ENCODE measurements at places on chromosomes 5 and 9.

DNA sequence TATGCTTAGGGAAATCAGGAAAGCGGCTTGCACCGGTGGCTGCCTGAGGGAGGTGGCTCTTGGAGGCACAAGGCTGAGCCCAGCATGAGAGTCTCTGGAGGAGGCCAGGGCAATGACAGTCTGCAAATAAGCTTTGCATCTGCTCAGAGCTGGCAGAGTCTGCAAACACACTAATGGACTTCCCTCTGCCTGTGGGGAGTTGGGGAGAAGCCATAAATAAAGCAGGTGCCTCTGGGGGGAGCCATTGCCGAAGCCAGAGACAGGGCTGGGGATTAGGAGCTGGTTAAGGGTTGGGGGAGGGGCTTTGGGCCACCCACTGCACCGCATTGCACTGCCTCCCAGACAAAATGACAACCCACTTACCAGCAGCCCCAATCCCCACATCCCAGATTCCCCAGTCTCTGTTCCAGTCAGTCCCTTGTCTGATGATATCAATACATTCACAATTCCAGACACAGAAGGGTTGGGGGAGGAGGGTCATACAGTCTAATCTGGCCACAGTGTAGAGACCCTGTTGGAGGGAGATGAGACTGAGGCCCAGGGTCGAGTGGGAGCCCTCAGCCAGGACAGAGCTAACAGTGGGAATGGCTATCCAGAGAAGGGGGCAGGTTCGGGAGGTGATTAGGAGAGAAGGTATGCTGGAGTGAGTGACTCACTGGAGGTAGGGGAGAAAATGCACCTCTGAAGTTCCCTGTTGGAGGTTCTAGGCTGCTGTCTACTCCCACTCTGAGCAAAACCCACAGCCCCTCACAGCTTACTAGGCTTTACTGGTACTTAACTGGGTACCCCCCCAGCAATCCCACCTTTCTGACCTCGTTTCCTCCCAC lies 53.7 kb downstream of the PAX5 start:
- DNase-seq, result no peak

DNA sequence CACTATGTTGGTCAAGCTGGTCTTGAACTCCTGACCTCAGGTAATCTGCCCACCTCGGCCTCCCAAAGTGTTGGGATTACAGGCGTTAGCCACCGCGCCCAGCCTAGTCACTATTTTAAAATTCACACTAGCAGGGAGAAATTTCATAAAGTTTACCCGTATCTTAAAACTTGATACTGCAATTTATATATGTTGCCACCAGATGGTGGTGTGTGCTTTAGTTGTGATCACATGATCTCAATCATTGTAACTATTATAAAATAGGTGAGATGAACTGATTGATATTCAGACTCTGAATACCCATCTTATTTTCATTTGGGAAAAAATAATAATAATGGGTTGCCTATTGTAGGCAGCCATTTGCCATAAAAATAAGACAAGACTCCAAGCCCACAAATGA lies 1330.4 kb upstream of the WWC1 start:
- no peak for DNase-seq

GRCh38 chr9:92122061-92122460 lies 6.8 kb upstream of the SPTLC1 start:
- no peak for DNase-seq

- DNase-seq, result no peak
These were observed 6.3 kb upstream of the SLC25A48 start for GRCh38 chr5:135827965-135828781.

GRCh38 chr9:137952976-137953666 lies 75.5 kb downstream of the CACNA1B start:
- DNase-seq, result no peak

DNA sequence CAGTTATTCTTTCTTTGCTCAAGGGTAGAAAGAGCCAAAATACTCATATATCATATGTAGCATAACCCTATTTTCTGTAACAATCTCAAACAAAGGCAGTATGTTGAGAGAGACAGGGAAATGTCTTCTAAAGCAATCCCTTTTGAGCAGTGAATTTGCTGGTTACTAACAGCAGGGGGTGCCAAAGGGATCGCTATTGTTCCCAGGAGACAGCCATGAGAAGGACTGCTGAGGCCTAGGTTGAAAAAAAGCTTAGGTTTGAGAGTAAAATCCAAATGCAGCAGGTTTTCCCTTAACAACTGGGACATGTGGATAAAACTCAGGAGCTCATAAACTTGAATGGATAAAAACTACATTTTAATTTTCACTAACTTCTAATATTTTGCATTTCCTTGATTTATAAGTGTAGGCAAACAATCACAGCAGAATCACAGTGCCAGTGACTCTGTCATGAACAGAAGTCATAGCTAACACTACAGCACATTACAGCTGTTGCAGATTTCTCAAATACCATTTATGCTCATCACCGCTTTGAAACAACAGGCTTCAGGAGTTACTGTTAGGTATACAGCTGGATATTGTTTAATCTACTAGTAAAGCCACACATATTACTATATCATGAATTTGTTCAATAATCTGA lies 148.4 kb downstream of the MAPKAP1 start:
- DNase-seq, result peak; percentile 39

GRCh38 chr9:90697808-90698207 lies 55.2 kb upstream of the DIRAS2 start:
- DNase-seq, result no peak

DNA sequence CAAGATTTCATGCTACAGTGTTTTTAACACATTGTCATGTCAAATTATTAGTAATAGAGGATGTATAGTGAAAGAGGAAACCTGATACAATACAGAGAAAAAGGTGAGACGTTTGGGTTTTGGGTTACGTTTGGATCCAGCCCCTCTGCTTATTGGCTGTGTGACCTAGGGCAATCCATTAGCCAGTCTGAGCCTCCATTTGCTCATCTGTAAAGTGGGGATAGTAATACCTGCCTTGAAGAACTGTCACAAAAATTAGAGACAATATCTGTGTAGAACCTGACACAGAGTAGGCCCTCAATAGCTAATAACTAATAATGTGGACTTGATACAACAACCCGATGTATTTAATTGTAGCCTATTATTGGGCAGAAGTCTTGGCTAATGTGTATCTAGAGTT lies 4.3 kb upstream of the BOD1 start:
- DNase-seq, result no peak

DNA sequence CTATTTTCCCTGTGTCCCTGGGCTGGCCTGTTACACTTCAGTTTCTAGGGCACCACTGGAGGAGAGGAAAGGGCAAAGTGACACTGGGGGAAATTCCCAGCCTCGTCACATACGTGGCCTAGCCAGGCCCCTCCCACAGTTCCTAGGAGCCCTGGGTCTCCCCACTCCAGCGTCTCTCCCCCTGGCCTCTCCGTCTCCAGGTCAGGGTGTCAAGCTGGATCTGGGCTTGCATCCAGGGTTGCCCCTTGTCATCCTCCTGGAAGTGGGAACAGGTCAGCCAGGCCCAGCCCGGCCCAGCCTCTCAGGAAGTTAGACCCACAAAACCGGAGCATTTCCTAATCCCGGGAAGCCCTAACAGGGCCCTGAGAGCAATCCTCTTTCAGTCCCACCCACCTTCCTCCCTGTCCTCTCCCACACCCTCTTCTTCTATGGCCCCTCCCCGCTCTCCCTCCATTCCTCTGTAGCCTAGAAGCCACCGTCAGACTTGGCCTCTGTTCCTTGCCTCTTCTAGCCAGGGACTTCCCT lies 4.7 kb upstream of the TNIP1 start:
- DNase-seq, result no peak

GRCh38 chr5:33801292-33801691 lies 90.5 kb downstream of the ADAMTS12 start:
- no peak for DNase-seq

GRCh38 chr5:1733369-1733768 lies 66.3 kb downstream of the MRPL36 start:
- DNase-seq, result no peak

DNA sequence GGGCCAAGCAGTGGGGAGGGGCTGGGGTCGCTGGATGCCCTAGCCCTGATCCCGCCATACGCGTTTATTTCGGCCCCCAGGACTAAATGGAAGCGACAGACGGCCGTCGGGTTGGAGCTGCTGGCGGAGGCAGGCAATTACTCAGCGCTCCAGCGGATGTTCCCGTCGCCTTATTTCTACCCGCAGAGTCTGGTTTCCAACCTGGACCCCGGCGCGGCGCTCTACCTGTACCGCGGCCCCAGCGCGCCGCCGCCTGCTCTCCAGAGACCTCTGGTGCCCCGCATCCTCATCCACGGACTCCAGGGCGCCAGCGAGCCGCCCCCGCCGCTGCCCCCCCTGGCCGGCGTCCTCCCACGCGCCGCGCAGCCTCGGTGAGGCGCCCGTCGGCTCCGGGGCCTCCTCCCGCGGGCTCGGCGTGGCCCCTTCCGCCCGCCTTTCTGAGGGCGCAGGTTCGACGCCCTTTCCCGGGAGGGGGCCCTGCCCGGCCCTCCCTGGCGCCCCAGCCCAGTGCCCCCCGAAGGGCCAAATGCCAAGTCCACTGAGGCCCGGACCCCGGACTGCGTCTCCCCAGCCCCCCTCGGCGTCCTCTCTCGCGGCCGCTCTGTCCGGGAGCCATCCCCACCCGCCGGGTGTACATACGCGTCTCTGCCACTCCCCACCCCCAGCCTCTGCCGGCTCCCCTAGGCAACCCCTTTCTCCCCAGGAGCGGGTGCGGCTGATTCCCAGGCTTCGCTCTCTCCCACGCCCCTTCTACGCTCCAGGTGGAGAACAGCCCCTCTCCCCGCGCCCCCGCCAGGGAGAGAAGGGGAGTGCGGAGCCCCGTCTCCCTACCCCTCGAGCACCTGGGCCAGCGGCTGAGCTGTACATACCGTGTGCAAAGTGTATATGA lies 7.0 kb downstream of the BARHL1 start:
- no peak for DNase-seq

DNA sequence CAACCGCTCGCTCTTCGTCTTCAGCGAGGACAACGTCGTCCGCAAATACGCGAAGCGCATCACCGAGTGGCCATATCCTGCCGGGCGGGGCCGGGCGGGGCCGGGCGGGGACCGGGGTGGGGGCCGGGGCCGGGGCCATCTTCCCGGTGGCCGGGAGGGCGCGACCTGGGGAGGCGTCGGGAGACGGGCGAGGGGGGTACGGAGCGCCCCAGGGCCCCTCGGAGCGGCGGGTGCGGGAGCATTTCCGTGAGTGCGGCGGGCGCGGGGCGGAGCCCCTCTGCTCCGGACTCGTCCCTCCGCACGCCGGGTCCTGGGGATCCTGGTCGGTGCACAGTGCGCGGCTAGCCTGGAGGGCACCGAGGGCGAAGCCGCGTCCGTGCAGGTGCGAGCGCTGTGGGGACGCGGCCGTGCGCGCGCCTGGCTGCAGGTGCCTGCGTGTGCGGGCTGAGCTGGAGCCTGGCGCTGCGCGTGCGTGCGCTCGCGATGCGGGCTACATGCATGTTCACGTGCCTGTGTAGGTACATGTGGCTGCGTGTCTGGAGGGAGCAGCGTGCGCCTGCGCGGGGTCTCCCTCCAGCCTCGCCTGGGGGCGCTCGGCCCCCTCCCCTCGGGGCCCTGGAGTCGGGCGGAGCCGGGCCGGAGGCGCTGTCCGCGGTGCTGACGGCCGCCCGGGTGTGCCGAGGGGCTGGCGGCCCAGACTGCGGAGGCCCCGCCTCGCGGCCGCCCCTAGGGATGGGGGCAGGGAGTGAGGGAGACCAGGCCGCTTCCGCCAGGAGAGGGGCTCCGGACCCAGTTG lies 762 bp downstream of the CACNA1B start:
- no peak for DNase-seq

DNA sequence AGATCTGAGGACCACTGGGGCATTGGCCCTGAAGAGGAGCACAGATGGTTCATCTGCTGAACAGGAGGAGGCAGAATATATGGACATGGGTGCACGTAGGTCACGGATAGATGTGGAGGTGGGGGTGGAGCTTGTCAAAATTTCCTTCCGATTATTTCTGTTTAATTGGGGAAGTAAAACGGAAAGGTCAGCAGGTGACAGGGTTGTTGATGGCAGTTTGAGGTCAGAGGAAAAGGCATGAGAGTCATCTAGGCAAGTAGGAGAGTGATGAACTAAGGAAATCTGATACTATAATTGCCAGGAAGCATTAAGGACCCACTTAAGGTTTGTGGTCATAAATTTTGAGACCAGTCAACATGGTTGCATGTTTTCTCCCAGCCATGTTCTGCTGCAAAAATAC lies 8.4 kb upstream of the FAM81B start:
- DNase-seq, result no peak

DNA sequence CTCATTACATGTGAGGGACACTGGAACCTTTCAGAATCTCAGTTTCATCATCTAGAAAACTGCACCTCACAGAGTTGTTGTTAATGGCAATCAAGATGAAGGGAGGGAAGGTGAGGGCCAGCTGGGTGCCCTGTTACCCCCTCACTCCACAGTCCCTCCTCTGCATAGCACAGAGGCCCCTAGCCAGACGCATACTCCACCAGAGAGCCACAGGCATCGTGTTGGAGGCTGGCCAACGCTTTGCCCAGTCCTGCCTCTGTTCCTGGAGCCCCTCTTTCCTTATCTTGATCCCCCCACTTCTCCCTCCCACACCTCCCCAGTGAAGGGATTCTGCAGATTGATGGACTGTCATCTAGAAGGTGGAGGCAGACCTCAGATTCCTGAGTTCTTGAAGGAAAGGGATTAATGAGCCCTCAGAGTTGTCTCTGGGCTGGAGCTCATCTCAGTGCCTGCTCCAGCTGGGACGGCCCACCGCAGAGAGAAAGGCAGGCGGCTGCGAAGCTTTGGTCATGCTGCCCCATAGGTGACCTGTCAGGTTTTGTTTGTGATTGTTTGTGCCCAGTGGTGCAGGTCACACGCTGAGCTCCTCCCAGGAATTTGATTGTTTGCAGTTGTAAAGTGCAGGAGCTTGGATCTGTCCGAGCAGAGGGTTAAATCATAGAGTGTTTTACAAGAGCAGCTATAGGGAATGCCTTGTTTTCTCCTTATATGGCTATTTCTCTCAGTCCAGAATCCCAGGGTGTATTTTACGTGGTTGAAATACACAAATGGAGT lies 487.3 kb downstream of the CCDC171 start:
- DNase-seq, result no peak

GRCh38 chr5:122515709-122516431 lies 203.8 kb downstream of the SNCAIP start:
- DNase-seq, result peak; percentile 45

DNA sequence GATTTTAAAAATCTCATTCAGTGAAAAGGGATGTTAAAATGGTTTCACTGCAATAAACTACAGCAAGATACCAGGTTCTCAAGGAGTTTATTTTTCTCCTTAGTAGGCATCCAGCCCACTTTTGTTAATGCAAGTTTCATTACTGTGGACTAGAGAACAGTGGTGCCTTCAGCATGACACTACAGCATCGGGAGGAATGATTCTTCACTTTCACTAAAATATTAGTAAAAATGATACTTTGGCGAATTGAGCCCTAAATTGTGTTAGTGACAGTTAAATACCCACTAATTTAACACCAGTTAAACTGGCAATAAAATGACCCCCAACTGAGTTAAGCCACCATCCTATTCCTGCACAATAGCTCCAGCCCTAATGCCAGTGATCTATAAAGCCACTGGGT lies 152.2 kb upstream of the MPDZ start:
- DNase-seq, result no peak
